Kidney capillary endothelial cell (primary cell): ENCODE measurements at places on chromosomes 16 and 17.

GRCh38 chr17:71011391-71011790, 842.1 kb downstream of the KCNJ2 start:
- DNase-seq: no peak

- DNase-seq: no peak
Observed at GRCh38 chr17:9825641-9826150, at the start of gene GLP2R. TSS of gene GLP2R (plus strand) at chr17:9825924. CDS start at chr17:9826064, 140 bp downstream.

GRCh38 chr16:68519225-68519745, 19.8 kb upstream of the ZFP90 start:
- DNase-seq: no peak

DNA sequence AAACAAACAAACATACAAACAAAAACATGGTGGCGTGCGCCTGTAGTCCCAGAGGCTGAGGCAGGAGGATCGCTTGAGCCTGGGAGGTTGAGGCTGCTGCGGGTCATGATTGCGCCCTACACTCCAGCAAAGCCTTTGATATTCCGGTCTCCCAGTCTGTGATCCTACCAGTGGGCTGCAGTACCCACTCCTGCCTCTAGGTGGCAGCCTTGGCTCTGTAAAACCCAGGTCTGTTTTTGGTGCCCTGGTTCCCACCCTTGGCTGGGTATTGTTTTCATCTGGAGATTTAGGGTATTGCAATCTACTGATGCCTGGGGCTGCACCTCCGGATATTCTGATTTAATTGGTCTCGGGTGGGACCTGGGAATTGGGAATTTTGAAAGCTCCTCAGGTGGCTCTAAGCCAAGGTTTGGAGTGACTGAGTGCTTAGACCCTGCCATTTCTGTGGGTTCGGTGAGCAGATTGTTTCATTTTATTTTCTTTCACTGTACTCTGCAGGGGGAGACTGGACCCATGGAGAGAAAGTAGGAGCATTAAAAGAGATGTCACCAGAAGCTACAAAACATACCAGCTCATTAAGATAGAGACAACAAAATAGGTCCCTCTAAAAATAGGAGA, 40.5 kb downstream of the MYH3 start:
- peak; percentile 66 for DNase-seq

DNA sequence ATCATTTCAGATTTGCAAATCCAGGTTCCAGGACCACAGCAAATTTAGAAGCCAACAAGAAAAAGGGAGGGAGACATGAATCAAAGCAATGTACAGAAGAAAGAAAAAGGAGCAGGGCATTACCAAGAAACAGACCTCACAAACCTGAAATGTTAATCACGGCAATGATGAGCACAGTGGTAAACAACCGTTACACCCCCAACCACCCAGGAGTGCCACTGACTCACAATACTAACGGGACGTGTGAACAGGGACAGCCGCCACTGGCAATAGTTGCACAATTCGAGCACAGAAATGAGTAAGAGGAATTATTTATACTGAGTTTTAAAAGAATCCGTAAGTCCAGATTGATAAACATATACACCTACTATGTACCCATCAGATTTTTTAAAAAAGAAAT, 13.8 kb downstream of the USP22 start:
- no peak for DNase-seq

GRCh38 chr16:83964684-83965443, 3.2 kb upstream of the NECAB2 start:
- DNase-seq: no peak

- no peak for DNase-seq
Observed at GRCh38 chr16:89392881-89393737, 97.3 kb downstream of the ANKRD11 start.

- DNase-seq: no peak
Observed at GRCh38 chr17:3528880-3529511, 28.6 kb downstream of the TRPV3 start.

GRCh38 chr16:65815707-65816106, 550.8 kb upstream of the CDH5 start:
- no peak for DNase-seq

- DNase-seq: no peak
Observed at GRCh38 chr17:21298983-21299519, 14.5 kb downstream of the MAP2K3 start.

DNA sequence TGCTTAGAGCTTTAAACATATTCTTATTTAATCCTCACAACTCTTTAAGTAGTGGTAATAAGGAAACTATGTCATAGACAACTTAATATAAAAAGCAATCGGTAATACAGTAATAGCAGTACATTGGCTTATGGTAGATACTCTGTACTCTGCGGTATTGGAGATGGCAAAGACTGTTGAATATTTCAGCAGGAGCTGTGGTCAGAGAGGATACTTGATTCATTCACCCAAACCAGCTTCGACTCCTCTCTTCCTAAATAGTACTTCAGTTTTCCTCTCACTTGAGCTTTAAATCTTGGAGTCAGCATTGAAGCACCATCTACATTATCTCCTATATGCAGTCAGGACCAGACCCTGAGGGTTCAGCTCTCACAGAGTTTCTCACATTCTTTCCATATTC, 169.3 kb downstream of the CYB561 start:
- DNase-seq: no peak

DNA sequence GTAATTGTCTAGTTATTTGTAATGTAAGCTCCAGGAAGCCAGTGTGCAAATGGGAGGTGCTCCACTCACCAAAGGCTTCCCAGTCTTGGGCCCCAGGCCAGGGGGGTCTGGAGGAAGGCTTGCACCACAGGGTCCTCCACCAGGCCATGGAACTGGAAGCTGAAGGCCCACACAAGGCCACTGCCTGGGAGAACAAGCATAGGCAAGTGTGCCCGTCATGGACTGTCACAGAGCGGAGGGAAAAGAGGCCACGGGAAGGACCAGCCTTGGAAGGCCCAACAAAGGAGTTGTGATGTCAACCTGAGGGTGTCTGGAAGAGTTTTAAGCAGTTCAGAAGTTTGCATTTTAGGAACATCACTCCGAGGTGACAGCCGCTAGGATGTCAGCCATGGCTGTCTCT, 3.0 kb upstream of the SRRM2 start:
- DNase-seq: no peak

DNA sequence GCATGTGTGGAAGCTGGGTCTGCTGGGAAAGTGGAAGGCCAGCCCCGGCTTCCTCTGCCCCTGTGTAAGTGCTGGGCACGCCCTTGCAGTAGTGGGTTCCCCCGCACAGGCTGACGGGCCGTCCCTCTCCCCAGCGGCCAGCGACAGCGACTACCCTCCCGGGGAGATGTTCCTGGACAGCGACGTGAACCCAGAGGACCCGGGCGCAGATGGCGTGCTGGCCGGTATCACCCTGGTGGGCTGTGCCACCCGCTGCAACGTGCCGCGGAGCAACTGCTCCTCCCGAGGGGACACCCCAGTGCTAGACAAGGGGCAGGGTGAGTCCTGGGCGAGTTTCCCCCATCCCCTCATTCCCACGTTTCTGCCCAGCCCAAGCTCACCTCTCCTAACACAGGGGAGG, 5.5 kb downstream of the NME3 start:
- DNase-seq: no peak

DNA sequence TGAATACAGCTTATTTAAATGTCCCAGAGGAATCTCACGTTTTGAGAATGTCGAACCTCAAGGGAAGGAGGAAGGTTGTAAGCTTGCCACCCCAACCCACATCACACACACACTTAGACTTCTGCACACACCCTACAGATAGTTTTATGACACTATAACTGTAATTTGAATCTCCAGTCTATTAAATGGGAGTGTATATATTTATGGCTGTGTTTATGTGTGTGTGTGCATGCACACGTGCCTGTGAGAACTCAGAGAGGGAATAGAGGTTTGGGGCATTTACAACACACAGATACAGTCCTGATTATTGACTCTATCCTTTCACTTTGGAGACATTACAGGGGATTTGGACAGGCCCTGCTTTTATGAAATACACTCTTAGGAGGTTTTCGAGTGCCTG, 171.5 kb upstream of the MAF start:
- DNase-seq: no peak

GRCh38 chr17:40309031-40309948, at the start of gene RARA:
TSS of gene RARA (plus strand) at chr17:40309180. CDS start at chr17:40331219, 22,039 bp downstream.
- DNase-seq: no peak

GRCh38 chr16:89687092-89687940, 827 bp downstream of the CDK10 start:
- DNase-seq: peak; percentile 30

- no peak for DNase-seq
Observed at GRCh38 chr17:3558603-3559269, 1.1 kb upstream of the TRPV3 start.

DNA sequence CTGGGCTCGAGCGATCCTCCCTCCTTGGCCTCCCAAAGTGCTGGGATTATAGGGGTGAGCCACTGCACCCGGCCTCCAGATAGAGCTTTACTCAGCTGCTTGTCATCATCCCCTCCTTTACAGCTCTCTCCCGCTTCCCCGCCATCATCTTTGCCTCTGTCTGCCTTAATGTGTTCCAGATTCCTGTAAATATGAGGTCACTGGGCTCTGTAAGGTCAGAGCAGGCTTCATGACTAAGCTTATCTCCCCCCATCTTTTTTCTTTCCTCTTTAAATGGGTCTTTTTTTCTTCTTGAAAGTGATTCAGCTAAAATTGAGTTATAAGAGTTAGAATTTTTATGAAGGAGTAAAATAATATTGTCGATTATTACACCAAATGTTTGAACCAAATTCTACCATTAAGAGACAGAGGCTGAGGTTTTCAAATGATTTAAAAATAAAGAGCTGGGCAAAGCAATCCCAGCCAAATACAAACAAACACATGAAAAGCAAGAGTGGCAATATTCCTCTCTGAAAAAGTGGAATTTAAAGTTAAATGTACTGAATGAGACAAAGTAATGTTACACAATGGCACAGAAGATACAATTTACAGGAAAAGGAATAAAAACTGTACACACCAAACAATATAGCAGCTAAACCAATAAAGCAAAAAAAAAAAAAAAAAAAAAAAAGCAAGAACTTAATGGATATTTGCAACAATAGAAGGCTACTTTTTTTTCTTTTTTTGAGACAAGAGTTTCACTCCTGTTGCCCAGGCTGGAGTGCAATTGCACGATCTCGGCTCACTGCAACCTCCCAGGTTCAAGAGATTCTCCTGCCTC, 62.1 kb downstream of the CRISPLD2 start:
- DNase-seq: peak; percentile 51

DNA sequence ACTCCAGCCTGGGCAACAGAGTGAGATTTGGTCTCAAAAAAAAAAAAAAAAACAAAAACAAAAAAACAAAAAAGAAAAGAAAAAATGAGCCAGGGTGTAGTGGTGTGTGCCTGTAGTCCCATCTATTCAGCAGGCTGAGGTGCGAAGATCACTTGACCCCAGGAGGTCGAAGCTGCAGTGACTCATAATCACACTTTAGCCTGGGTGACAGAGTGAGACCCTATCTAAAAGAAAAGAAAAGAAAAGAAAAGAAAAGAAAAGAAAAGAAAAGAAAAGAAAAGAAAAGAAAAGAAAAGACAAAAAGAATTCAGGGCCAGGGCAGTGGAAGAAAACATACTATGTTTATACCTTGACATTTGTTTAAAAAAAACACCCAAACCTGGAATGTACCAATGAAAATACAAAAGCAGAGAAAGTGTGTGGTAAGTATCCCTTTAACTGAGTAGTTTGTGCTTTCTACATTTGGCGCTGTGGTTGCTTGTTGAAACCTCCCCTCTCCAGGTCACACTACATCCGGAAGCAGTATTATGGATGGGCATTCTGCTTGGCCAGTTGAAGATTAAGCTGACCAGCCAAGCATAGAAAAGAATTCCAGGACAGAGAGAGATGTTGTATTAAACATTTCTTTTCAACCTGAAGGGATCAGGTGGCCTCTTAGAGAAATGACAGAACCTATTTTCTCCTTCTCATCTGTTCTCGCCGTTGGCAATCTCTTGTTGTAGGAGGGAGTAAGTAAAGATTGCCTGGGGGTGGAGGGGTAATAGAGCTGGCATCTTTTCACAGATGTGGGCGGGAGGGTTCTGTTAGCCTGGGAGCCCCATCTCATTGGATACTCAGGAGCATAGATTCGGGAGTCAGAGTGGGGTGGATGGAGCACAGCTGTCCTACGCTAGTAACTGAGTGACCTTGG, 12.1 kb upstream of the PRKCB start:
- DNase-seq: no peak

- DNase-seq: no peak
Observed at GRCh38 chr17:29179232-29180033, 765 bp downstream of the MYO18A start.

- no peak for DNase-seq
Observed at GRCh38 chr17:6352801-6353560, 81.9 kb downstream of the AIPL1 start.

- DNase-seq: no peak
Observed at GRCh38 chr17:38325221-38325851, 18.4 kb downstream of the GPR179 start.

- no peak for DNase-seq
Observed at GRCh38 chr16:49019081-49019633, 262.5 kb downstream of the CBLN1 start.

DNA sequence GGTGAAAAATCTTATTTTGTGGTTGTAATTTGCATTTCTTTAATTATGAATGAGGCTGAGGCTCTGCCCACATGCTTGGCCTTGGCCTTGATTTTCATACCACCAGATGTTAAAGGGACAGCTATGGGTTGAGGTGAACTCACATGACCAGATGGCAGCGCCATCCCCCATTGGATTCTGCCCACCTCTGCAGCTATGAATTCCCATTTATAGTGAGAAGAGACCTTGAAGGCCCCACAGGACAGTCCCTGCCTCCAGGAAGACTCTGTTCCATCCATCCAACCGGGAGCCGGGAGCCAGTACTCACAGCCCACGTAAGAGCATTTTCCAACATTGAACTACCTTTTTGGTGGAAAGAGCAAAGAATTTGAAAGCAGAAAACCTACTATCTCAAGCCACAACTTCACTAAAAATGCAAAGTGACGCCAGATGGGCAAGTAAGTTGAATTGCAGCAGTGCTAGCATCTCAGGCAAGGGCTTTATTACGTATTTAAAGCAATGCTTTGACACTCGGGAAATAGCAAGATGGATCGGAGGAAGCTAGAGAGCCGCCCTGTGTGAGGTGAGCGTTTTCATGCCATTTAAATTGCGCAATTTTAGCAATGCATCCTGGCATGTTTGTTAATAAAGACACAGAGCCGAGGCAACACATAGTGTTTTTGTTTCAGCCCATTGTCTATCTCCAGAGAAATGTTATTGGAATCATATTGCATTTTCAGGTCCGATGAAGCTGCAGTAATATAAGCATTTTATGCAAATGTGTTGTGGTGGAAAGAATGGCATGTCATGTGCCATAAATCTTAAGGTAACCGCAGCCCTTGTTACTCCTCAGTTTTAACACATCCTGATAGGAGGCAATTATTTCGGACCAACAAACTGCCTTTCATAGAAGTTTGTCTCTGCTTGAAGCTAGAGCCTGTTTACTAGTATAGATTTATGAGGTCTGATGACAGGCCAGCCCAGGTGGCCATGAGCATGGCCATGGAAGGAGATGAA, 273.4 kb upstream of the TNRC6C start:
- no peak for DNase-seq

GRCh38 chr16:14462811-14463210, 167.2 kb downstream of the PARN start:
- peak; percentile 10 for DNase-seq
